ENCODE measurements at places on chromosomes 6 and 20.

- DNase-seq = no peak
These were observed 290.1 kb upstream of the PRDM1 start for GRCh38 chr6:105795913-105796517.

- DNase-seq = no peak
These were observed 240.8 kb downstream of the ANKRD60 start for GRCh38 chr20:57987659-57988058.

GRCh38 chr6:14743474-14744211, 502.2 kb upstream of the JARID2 start:
- no peak for DNase-seq

DNA sequence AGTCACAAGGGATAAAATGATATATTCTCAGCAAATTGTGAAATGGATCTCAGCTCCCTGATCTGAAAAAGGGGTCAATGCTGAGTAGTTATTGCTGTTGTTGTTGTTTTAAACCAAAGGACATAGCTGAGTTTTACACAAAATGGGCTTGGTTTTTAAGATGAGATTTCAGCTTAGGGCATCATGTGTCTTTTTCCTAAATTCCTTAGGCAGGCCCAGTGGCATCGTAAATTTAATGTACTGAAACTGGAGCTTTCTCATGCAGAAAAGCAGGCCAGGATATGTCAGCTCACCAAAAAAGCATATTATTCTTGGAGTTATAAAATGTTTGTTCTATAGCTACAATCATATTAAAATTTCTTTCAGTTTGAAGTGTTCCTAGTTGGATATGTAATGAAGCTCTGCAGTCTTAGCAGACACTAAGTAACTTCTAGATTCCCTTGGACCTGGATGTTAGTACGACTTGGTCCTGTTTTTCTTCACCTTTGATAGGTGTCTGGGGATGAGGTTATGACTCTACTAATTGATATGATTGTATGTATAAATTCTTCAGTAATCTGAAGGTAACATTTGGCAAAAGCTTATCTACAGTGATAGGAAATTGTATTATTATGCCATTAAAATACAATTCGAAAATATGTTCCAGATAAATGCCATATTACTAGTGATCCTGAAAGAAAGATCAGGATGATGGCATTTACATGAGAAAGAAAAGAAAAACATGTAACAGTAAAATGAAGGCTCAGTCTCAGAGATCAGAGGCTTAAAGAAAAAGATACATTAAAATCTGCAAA, 663.3 kb downstream of the RFPL4B start:
- DNase-seq = no peak

DNA sequence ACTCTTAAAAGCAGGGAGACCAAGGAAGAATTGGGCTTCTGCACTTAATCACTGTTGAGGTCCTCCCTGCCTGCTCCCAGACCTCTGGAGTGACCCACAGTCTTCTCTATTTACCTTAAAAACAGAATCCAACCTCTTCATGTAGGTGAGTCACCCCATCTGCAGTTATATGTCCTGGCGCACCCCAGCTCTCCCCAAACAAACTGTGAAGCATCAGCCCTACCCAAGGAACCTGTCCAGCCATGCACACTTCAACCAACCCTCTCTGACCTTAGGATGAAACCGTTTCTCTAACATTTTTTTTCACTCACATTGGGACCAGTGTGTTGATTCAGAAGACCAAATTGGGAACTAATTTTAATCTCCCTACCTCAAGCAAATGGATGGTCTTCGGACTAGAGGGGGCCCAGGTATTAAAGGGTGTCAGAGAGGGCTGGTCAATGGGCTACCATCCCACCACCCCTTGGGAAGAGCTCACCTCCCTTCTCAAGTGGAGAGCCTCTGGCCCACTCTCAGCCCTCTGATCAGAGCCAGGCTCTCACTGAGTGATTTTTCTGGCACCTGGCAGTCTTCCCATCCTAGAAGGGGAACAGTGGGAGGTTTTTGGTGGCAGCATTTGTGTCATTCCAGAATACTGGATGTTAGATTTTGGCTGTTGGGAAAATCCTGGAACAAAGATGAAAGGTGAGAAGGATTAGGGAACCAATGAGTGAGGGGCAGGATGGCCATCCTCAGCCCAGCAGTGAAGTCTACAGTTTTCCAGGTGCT, 203.6 kb downstream of the LRFN2 start:
- peak; percentile 73 for DNase-seq

DNA sequence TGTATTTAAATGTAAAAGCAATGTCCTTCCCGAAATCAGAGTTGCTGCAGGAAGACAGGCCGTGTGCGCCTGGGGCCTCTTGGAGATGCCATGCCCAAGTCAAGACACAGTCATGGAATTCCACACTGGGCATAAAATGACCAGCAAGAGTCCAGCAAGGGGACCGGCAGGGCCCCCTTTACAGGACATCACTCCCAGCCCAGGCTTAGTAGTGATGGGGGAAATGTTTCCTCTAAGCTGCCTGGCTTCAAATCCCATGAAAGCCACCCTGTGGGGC, 1.9 kb upstream of the PPP1R3G start:
- DNase-seq = no peak

GRCh38 chr6:30876039-30876730, 8.1 kb upstream of the DDR1 start:
- no peak for DNase-seq

GRCh38 chr6:16767765-16768476, 6.7 kb upstream of the ATXN1 start:
- no peak for DNase-seq

DNA sequence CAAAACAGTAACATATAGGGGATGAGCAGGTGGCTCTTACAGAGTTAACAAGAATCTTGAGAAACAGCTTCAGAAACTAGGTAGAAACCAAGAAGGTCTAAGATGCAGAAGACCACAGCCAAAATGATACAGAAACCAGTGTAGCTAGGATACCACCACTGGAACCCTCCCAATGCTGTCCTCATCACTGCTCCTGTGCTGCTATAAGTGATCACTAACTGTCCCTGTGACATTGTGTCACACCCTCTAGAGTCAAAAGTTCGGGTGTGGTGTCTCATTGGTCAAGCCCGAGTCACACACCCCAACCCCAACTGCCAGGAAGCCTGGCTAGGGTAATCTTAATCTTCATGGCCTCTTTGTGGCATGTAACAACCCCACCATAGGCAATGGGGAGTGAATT, 153.1 kb downstream of the RCAN2 start:
- no peak for DNase-seq

DNA sequence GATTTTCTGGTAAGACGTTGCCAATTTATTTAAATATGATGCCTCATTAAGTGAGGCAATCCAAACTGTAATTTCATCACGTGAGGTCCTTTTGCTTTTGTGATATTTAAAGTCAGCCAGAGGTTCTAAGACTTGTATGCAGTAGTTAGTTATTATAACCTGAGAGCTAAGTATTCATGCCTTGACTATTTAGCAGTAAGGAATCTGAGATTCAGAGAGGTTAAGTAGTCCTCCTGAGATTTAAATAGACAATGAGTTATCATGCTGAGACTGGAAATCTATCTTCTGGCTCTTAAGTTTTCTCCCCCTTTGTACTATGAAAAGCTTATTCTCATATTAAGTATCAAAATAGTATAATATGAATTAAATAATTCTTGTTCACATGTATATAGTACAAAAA, 158.0 kb downstream of the UTRN start:
- no peak for DNase-seq

- no peak for DNase-seq
These were observed 49.3 kb downstream of the PHACTR2 start for GRCh38 chr6:143727035-143727434.

DNA sequence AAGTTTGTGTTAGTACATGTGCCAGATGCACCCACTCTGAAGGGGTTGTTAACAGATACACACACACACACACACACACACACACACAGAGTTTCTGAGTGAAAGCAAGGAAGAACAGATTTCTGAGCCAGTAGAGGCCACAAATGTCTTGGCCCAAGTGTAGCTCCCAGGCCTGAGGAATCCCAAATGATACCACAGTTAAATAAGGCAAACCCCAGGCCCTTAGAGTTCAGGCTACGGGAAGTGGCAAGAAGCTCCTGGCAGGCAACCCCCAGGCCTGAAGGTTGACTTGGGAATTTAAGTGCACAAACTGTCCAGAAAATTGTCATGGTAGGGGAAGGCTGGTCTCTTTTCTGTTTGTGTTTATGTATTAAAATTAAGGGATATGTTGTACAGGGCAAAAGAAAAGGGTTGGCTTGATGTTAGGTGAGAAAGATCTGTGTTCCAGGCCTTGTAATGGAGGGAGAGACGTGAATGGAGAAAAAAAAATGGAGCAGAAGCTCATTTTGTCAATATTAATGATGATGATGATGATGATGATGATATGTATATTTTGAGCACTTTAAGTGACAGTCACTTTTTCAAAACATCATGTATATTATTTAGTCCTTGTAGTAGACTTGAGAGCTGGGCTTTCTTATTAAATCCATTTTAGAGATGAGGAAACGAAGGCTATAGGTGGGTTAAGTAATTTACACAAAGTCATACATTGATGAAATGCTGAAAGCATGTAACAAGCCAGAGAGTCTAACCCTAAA, 317.0 kb upstream of the JAG1 start:
- no peak for DNase-seq
